ENCODE measurements at places on chromosomes 16 and 17.

- no peak for DNase-seq
Measured at GRCh38 chr16:66961914-66962313, 848 bp downstream of the CES3 start.

- DNase-seq = no peak
Measured at GRCh38 chr17:27778183-27778582, 22.1 kb downstream of the NOS2 start.

- DNase-seq = no peak
Measured at GRCh38 chr16:11893571-11893970, 22.2 kb downstream of the GSPT1 start.

GRCh38 chr16:48914070-48914469 lies 304.1 kb upstream of the N4BP1 start:
- no peak for DNase-seq

DNA sequence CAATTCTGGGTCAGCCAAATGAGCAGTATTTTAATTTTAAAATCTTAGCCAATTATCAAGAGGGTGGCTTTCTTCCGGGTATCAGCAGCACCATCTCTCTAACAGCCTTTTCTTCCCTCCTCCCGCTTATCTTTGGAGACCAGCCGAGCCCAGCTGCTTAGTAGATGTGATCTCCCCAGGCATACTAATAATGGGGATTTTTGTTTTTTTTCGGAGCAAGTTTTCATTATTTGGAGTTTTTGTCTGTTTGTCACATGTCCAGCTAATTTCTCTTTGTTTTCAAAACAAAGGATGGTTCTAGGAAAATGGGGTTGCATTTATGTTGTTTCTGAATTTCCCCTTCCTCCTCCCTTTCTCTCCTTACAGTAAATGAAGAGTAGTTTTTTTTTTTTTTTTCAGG lies 170.5 kb upstream of the MPHOSPH6 start:
- no peak for DNase-seq

GRCh38 chr16:51577621-51578303 lies 426.7 kb upstream of the SALL1 start:
- no peak for DNase-seq

- DNase-seq = no peak
Measured at GRCh38 chr17:80931421-80932265, 60.0 kb upstream of the CHMP6 start.

DNA sequence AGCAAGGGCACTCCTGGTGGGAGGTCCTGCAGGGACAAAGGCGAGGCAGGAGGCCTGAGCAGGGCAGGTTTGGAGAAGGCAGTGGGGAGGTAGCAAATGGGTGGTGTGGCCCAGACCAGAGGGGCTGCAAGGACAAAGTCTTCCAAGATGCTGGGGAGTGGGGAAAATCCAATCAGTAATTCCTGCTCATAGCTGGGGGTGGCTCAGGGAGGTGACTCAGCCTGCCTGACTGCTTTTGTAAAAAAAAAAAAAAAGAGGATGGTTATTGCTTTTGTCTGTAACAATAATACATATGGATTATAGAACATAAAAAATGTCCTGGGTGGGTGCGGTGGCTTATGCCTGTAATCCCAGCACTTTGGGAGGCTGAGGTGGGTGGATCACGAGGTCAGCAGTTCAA lies 5.2 kb downstream of the IL34 start:
- no peak for DNase-seq

DNA sequence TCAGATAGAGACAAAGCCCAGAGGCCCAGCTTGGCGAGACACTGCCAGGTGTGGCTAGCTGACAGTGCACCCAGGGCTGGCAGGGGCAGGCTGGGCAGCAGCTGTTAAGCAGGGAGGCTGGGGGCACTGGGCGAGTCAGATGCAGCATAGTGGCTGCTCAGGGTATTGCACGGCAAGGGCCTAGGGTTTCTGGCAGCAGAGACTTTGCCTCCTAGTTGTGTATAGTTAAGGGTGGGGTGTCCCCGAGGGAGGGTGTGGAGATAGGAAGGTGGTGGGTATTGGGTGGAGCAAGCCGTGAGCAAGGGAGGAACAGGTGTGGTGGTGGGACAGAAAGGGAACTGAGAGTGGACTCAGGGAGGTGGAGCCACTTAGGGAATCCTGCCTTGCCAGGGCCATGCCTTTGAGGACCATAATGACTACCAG lies 66.0 kb downstream of the SMPD3 start:
- DNase-seq = no peak

- DNase-seq = no peak
Measured at GRCh38 chr17:17425591-17425990, 51.2 kb upstream of the MED9 start.

DNA sequence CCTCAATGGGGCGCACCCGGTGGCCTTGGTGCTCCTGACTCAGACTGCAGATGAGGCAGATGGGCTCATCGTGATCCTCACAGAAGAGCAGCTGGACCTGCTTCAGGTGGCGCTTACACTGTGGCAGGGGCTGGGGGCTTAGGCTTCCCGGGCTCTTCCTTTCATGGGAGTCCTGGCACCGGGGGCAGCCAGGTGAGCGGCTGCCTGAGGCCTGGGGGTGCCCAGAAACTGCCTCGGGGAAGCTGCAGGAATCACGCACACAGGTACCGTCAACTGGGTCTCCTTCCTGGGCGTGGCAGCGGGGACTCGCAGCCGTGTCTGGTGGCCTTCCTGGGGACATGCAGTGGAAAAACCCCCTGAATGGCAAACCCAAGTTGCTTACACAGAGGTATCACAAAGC lies 7.0 kb downstream of the MEFV start:
- no peak for DNase-seq

DNA sequence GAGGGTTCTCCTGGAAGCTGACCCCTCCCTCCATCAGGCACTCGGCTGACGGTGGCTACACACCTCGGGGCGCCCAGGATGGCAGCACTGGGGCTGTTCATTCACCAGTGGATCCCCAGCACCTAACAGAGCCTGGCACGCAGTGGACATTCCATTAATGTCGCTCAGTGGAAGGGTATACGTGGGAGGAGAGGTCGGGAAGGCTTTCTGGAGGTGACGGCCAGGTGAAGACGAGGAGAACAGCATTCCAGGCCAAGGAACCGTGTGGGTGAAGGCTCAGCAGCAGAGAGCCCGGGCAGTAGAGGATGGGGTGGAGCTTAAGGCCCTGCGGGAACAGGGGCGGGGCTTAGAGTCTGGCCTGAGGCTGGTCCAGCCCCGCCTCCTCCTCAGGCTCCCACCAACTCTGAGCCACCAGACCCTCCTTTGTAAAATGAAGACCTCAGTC lies 2.5 kb upstream of the HS3ST6 start:
- no peak for DNase-seq

- no peak for DNase-seq
Measured at GRCh38 chr17:81249223-81250040, 10.3 kb downstream of the NDUFAF8 start.
